Stimulated activated CD8-positive, alpha-beta memory T cell treated with anti-CD3 and anti-CD28 coated beads, Interleukin-2, amount 100 ng/mL, for 1 hour (primary cell): ENCODE measurements at places on chromosomes 5 and 9.

GRCh38 chr5:110726249-110727024 lies at the start of gene TMEM232:
Gene TMEM232 (minus strand): TSS chr5:110726671. CDS start chr5:110667352, 59,319 bp downstream.
- peak; percentile 55 for DNase-seq

- DNase-seq: no peak
Observed at GRCh38 chr5:55674340-55674739, 37.8 kb downstream of the SLC38A9 start.

DNA sequence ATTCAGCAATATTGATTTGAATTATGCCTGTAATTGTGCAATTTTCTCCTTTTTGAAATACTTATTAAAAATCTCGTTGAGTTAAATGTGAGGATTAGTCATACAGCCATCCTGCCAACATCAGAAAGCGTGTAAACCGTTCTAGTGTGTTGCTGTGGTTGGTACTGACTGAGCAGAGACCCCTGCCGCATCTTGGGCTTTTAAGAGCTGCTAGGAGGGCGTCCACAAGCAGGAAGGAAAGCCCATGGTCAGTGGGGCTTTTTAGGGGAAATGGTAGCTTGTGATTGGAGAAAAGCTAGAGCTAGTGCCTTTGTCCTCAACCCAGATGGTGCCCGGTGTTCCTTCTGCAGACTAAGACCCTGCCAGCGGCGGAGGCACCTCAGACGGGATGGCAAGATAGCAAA lies 1.3 kb downstream of the SDHA start:
- DNase-seq: no peak

GRCh38 chr5:91361790-91362189 lies 21.3 kb downstream of the ARRDC3 start:
- no peak for DNase-seq

GRCh38 chr9:96048104-96048955 lies 172.8 kb downstream of the ERCC6L2 start:
- DNase-seq: no peak
